Gastroesophageal sphincter (tissue), 4 donors: ENCODE measurements at places on chromosomes 7 and 10.

DNA sequence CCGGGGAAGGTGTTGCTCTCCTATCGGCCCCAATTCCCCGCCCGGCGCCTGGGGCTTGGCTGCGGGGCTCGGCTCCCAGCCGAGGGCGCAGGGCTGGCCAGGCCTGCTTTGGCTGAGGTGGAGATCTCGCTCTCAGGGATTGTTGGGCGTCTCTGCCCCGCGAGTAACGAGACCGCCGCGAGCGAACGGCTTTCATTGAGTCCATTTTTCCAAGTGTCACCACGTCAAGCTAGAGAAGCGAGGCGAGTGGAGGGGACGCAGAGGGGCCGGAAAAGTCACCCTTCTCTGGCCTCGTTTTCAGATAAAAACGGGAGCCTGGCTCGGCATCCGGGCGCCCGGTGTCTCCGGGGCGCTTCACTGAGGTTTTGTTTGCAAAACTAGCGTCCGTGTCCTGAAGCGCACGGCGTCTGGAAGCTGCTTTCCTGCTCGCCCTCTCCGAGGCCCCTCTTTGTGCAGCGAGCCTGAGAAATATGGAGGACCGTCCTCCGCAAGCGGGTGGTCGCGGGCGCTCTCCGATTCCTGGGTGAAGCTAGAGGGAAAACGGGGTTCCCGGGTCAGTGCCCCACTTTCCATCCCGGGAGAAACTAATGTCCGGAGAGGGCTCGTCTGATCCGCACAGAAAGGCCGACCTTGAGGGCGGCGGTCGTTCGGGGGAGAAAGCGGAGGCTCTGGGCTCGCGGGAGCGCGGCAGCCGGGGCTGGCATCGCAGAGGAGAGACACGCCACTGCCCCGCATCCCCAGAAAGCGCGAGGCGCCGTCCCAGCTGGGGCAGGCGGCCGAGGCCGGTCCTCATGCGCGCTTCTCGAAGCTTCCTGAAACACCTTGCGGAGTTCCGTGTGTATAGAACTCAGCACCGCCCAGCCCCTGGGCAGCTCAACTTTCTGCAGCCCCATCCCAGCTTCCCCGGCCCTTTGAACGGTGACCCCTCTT is 3.5 kb upstream of the EN2 start:
- ATAC-seq: no peak

GRCh38 chr10:58477122-58477521 is 35.5 kb upstream of the BICC1 start:
- ATAC-seq: no peak

DNA sequence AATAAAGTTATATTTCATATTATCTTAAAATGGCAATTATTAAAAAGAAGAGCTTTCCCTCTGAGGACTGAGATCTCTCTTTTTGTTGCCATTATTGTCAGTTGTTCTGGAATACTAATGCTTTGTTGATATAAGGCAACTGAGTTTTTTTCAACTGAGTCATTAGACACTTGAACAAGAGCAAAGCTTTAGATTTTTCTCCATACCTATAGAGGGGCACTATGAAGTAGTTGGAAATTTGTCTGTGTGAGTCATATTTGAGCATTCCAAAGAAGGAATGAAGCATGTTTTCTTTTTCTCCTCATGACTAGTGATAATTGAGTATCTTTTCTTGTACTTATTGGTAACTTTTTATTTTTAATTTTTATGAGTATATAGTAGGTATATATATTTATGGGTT is 24.5 kb downstream of the RPA3 start:
- ATAC-seq: no peak

- no peak for ATAC-seq
These were observed 623.4 kb upstream of the IGFBP3 start for GRCh38 chr7:46544396-46545008.

DNA sequence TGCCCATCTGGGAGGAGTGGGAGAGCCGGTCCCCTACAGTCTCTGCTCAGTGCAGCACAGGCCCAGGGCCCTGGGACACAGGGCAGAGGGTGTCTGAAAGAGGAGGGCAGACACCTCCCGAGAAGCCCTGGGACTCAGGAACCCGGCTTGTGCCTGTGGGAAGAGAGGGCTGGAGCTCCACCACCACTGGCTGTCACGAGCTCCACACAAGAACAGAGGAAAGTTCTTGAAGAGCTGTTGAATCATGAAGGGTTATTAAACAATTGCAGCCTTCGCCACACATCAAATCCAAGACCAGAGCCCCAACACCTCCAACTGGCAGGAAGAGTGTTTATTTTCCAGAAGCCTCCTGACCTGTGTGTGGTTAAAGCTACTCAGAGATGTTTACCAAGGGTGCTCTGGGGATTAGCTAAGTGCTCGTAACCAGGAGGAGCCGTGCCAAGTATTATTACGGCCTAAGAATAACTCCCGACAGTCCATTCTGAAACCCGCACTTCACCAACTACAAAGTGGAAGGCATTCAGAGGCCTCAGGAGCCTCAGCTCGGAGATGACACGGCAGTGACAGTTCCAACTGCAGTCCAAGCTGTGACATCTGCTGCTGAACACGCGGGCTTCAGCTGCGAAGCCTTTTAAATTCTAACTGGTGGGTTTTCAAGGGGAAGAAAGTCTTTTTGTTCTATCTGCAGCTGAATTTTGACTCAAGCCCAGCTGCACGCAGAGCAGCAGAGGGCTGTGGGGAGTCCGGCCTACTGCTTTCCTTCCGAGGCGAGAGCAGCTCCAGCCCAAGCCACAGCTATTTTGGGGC is 75.1 kb downstream of the MAD1L1 start:
- peak; percentile 92 for ATAC-seq

GRCh38 chr7:15087771-15088170 is 185.2 kb upstream of the DGKB start:
- ATAC-seq: no peak

DNA sequence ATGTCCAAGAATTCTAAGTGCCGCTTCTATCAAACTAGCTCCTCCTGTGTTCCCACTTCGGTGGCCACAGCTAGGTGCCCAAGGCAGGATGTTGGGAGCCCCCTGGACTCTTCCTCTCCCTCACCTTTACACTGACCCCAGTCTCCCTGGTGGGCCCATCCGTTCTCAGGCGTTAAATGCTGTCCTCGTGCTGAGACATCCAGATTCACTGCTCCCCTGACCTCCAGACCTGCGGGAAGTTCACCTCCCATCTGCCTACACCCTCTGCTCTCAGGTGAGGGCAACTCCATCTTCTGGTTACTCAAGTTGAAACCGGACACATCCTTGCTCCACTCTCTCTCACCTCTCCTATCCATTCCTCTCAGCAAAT is 114.3 kb downstream of the ARHGAP22 start:
- no peak for ATAC-seq

DNA sequence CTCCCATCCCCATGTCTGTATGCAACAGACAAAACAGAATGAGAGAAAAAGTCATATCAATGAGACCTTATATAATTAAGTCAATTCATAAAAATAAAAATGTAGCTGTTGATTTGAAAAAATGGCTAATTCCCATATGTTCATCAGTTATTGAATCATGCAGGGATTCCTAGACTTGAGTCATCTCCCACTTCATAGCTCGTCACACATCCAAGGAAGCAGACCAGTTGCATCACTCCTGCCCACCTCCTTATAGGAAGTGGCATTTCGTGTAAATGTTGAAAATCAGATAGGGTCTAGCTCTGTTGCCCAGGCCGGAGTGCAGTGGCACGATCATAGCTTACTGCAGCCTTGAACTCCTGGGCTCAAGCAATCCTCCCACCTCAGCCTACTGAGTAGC is 56.1 kb upstream of the SH2B2 start:
- ATAC-seq: no peak

DNA sequence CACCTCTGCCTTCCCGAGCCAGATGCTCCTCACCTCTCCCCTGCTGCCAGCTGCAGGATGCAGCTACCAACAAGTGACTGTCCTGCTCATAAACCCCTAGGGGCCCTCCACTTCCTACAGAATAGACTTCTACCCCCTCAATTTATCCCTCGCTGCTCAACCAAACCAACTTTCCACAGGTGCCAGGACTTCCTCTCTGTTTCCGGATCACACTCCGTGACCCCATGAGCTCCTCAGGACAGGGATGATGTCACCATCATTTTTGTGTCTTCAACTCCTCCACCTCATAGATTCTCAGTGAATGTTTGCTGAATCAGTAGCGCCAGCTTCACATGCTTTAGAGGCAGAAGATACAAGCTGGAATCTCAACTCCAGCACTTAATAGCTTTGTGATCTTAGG is 25.8 kb upstream of the ADRB1 start:
- ATAC-seq: no peak

- no peak for ATAC-seq
These were observed 455.7 kb upstream of the KLF6 start for GRCh38 chr10:4240608-4241197.

DNA sequence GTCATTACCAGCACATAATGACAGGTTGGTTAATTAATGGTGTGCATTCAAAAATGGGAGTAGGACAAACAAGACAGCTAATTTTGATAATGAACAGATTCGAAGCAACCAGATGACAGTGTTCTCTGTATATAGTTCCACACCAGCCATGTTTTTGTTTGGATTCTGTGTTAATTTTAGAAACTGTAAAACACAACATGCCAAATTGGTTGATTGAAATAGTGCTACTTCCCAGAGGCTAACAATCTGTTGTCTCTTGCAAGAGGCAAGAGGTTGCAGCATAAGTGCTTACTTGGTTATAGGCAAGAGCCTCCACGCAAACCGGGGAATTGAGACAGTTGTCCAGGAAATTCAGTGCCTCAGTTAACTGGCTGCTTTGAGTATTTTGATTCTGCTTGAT is 170.2 kb upstream of the HABP2 start:
- no peak for ATAC-seq

DNA sequence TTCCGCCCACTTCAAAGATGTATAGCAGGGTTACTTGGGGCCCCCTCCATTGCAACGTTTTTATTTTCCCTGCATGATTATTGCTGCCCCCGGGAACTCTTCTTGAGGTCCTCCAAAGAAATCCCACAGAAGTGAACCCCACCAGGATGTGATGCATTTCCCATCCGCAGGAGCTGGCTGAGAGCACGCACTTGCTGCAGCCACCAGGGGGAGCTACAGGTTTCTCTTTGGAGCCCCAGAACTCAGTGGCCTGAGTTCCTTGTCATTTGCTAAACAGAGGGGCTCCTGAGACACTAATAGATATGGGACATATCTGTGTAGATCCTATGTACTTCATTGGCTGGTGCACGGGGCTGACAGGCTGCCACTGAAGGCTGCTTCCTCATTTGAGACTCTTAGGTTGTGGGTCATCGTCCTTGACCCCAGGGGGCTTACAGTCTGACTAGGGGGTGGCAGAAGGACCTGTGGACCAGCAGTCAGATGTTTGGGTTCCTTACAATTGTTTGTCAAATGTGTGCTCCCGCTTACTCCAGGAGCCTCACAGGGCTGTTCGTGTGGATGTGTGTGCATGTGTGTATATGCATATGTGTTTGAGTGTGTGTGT is 52.3 kb upstream of the ENO4 start:
- peak; percentile 50 for ATAC-seq

DNA sequence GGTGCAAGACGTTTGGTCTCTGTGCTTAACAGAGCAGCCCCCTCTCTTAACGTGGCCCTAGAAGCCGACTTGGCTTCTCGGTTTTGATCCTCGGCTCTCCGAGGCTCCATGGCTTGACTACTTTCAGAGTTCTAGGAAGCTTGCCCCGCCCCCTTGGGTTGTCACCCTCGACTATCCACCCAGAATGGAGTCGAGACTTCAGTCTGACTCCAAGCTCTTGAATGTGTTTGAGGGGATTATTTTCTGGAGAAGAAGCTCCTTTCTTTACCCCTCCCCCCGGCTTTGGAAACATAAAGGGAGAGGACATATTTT is 448 bp downstream of the SEC24C start:
- peak; percentile 8 for ATAC-seq

DNA sequence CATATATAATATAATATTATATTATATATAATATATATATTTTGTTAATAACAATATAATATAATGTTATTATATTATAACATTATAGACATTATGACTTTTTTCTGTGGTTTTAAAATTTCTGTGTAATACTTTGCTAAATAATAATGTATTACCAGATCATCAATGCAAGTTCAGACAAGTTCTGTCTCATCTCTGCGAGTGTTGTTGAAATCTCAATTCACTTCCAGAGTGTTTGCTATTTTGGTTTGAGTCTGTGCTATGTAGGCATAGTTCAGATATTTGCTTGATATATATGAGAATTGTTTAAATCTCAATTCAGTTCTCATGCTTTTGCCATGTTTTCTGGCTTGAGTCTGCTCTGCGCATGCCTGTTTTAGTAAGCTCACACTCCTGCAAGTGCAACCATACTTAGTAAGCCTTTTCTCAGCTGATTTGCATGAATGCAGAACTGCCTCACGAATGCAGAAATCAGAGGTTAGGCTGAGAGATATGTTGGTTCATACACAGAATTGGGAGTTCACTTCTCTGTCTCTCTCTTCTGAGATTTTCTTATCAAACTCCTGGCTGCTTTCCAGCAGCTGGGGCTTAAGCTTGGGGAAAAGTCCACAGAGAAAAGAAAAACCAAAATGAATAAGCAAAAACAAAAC is 830.2 kb upstream of the SORCS1 start:
- ATAC-seq: no peak

GRCh38 chr7:19560111-19560883 is 148.5 kb downstream of the POLR1F start:
- ATAC-seq: peak; percentile 69

DNA sequence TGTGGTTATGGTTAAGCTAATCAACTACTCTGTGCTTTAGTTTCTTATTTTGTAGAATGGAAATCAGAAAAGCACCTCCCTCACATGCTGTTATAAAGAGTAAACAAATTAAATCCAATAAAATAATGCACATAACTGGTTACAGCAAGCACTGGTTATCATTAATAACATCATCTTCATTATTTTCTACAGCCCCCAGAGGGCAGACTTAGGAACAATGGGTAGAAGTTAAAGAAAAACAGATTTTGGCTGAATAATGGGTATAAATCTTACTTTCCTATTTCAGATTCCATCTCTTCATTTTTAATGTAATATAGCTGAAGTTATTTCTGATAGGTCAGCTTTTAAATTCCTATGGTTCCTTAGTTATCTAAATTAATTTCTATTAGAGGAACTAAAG is 126.5 kb downstream of the DOCK4 start:
- no peak for ATAC-seq

- ATAC-seq: no peak
These were observed 400.0 kb upstream of the CELF2 start for GRCh38 chr10:10617686-10618085.

GRCh38 chr10:86207226-86207625 is 159.4 kb downstream of the GRID1 start:
- no peak for ATAC-seq

DNA sequence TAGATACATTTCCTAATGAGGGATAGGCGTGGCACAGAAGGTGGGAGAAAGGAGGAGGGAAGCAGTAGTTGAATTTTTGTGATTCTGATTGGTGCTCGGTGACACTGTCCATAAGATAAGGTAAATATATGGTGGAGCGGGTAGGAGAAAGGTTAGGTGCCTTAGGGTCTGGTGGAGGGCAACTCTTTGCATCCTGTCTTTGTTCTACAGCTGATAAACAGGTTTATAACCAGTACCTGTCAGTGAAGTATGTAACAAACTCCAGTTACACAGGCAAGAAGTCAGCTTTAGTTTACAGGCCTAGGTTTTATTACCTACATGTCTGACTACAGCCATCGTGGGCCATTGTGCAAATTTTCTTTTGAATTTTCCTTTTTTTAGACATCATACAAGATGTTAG is 10.9 kb upstream of the FAM180A start:
- no peak for ATAC-seq
